ENCODE measurements at places on chromosomes 11 and 22.

GRCh38 chr11:113111156-113111555 is 149.9 kb downstream of the NCAM1 start:
- ATAC-seq = no peak

GRCh38 chr22:23500508-23501260 is 79.4 kb downstream of the IGLL1 start:
- no peak for ATAC-seq

- ATAC-seq = no peak
Measured at GRCh38 chr11:86722006-86722405, 49.6 kb upstream of the ME3 start.

DNA sequence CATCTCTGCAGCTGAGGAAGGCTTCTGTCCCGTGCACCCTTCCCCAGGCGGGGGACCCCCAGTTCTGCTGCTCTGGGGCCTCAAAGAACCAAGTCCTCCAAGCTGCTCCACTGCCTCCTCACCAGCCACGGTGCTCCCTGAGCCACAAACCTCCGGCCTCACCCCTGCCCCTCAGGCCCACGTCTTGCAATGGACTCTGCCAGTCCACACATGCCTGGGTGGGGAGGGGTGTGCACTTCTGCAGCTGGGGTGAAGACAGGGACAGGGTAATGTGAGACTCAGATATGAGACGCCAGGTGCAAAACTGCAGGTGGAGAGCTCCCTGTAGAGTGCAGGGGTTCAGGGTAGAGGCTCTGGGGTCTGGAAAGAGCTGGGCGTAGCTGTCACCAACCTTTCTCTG is 3.2 kb upstream of the PTDSS2 start:
- ATAC-seq = no peak

- no peak for ATAC-seq
Measured at GRCh38 chr22:44828193-44828592, 75.8 kb downstream of the ARHGAP8 start.

DNA sequence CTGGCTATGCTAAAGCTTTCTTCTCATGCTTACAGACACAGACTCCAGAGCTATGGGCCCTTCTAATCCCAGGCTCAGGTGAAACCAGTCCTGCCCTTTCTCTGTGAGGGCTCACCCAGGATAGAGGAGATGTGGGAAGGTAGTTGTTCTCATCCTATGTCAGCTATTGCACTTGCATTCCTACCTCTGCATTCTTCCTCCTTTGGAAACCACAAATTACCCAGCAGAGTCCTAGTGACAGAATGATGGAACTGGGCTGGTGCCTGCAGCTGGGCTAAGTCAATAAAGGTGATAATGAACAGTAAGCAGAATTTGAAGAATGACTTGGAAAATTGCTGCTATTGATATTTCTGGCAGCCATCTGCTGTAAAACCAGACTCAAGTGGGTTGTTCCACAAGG is 560.0 kb downstream of the TMEM135 start:
- no peak for ATAC-seq

GRCh38 chr22:47171441-47172221 is 409.2 kb downstream of the TBC1D22A start:
- no peak for ATAC-seq

- ATAC-seq = no peak
Measured at GRCh38 chr11:36228689-36229088, 60.5 kb downstream of the COMMD9 start.

GRCh38 chr11:122207505-122207904 is 91.5 kb upstream of the BLID start:
- ATAC-seq = no peak

DNA sequence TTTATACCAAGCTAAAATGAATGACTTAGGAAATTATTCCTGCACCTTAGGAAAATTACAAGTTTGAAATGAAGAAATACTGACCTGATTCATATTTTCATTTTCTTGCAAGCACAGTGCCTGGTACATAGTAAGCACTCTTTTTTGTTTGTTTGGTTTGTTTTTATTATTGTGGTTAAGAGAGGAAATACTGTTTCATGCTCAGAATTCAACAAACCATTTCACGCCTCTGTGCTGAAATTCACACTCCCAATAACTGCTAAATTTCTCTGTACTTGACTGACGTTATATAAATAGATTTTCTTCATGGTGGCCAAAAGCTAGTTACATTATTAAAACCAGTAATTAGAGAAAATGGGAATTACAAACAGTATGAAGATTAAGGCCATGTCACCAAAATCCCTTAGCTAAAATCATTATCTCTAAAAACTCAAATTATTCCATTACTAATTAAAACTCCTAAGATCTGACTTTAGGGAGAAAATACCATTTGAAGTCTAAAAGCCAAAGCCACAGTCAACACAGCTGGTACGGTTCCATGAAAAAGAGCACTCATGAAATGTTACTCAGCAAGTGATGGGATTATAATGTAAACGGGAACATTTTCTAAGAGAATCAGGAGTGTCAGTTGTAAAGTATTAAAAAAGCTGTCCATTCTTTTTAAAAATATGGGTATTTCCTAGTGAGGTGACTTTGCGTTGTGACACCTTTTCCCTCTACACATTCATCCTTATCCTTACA is 77.8 kb upstream of the DDI1 start:
- no peak for ATAC-seq

- no peak for ATAC-seq
Measured at GRCh38 chr11:1224111-1224490, 1.2 kb downstream of the MUC5B start.

- ATAC-seq = no peak
Measured at GRCh38 chr22:44438056-44438455, 60.0 kb downstream of the RTL6 start.

GRCh38 chr11:16605894-16606783 is 132.3 kb upstream of the C11orf58 start:
- peak; percentile 65 for ATAC-seq

GRCh38 chr22:28894334-28894733 is 11.0 kb downstream of the ZNRF3 start:
- no peak for ATAC-seq

GRCh38 chr11:43918662-43919061 is 23.8 kb upstream of the C11orf96 start:
- ATAC-seq = no peak

- ATAC-seq = peak; percentile 26
Measured at GRCh38 chr11:47340980-47341775, 11.3 kb downstream of the MYBPC3 start.

DNA sequence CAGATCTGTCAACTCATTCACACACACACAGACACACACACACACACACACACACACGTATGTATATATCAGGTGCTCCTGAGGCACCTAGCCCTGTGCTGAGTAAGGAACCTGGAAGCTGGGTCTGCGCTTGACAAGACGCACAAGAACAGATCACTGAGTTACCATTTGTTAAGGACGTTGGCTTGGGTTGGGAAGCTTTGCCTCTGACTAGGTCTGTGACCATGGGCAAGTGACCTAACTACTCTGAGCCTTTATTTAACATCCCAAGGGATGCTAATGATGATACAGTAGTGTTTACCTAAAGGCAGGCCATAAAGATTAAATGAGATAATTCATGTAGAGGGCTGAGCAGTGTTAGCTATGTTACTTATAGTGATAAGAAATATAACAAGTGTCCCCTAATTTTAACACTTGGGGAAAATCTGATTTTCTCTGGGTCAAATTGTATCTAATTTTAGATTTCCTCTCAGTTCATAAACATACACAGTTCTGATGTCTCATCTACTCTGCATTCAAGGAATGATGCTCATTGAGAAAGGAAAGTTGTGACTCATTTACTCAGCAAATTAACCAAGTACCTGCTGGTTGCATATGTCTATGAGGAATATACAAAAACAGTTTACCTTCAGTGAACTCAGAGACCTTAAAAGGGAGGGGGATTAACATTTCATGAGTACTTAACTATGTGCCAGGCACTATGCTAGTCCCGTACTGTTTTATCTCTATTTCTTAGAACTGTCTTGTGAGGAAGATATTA is 13.6 kb downstream of the RNF185 start:
- peak; percentile 51 for ATAC-seq

DNA sequence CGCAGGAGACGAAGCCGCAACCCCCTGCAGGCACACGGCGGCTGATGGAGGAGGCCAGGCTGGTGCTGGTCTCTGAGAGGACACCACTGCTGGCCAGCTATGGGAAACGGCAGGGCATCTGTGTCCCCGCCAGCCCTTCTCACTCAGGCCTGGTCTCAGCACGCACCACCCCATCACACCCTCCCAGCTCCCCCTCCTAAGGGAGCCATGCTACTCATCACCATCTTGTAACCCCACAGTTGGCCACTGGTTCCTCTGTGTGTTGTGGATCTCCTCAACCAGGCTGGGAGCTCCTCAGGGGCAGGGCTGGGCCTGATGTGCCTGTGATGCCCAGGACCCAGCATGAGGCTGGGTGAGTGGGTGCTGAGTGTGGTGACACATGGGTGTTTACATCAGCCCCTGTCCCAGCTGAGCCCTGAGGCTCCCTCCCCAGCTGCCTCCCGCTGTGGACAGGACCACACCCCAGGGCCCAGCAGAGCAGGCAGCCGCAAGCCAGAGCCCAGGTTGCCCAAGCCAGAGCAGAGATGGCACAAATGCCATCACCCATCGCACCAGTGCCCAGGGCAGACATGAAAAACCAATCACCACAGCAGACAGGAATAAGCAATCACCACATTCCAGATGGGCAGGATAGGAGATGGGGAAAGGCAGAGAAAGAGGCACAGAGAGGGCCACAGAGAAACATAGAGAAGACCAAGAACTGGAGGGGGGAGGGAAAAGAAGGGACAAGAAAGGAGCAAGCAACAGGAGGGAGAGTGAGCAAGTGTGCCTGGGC is 8.2 kb downstream of the ARVCF start:
- ATAC-seq = no peak

GRCh38 chr11:44600839-44601383 is 35.4 kb downstream of the CD82 start:
- ATAC-seq = no peak

GRCh38 chr11:75536786-75537641 is 11.3 kb upstream of the GDPD5 start:
- ATAC-seq = no peak

DNA sequence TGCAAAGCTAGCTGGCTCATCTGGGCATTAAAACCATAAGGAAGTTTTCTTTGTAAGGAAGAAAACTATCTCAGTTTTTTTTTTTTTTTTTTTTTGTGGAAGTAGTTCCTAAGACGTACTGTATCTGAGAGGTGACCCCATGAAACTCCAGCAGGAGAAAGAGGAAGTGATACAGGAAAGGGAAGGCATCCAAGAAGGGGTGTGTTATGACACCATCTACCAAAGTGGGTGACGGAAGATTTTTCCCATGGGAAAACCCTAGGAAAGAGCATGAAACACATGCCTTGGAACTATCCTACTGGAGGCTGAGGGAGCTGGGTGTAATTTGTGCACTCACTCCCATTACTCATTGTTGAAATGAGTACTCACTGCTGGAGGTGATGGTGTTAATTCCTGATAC is 63.8 kb upstream of the ARHGAP20 start:
- no peak for ATAC-seq

- no peak for ATAC-seq
Measured at GRCh38 chr11:126525702-126526101, 170.2 kb downstream of the ST3GAL4 start.

DNA sequence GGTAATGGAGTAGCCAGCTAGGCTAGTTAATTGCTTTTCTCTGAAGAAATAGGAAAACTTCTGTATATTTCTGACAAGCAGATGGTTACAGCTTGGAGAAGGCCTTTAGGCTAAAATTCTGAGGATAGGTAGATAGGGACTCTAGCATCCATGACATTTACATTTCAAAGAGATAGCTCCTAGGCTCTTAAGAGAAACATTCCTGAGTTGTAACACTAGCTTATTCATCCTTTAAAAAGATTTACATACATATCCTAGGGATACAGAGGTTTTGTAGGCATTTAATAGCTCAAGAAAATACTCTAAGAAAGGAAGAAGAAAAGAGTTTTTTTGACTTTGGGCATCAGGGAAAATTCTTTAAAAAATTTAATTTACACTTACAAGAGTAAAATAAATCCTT is 130.9 kb upstream of the CCDC179 start:
- no peak for ATAC-seq

GRCh38 chr11:126716456-126717083 is 284.0 kb downstream of the KIRREL3 start:
- ATAC-seq = no peak

GRCh38 chr22:39515266-39516050 is 4.9 kb upstream of the ATF4 start:
- no peak for ATAC-seq

- peak; percentile 19 for ATAC-seq
Measured at GRCh38 chr11:67302571-67303131, 679 bp upstream of the SSH3 start.

DNA sequence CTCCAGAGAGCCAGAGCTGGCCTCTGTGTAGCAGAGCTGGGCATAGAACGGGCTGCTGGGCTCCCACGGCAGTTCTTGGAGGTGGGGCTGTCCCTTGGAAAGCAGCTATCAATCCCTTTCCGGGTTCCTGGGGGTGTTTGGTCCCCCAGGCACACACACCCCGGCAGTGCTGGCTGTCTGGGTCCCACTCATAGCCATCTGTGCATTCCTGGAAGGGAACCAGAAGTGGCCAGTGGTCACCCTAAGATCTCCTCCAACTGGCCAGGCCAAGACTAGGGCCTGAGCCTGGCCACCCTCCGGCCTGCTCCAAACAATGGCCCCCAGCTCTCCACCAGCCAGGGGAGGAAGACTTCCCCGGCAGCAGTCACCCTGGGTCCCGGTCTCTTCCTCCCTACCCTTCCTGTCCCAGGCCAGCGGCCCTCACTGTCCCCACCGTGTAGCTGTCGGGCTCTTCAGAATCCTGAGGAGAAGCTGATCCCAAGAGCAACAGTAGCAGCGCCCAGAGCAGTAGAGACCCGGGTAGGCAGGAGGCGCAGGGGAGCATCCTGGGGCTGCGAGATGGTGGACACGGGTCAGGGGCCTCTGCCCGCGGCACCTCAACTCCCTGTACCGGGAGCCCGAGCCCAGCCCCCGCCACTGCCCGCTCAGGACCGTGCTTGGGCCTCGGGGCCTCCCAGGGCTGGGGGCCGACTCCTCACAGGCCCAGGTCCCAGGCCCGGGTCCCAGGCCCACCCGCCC is 620 bp downstream of the EFEMP2 start:
- ATAC-seq = peak; percentile 11

GRCh38 chr11:61297746-61298145 is 2.6 kb upstream of the VWCE start:
- ATAC-seq = peak; percentile 60

DNA sequence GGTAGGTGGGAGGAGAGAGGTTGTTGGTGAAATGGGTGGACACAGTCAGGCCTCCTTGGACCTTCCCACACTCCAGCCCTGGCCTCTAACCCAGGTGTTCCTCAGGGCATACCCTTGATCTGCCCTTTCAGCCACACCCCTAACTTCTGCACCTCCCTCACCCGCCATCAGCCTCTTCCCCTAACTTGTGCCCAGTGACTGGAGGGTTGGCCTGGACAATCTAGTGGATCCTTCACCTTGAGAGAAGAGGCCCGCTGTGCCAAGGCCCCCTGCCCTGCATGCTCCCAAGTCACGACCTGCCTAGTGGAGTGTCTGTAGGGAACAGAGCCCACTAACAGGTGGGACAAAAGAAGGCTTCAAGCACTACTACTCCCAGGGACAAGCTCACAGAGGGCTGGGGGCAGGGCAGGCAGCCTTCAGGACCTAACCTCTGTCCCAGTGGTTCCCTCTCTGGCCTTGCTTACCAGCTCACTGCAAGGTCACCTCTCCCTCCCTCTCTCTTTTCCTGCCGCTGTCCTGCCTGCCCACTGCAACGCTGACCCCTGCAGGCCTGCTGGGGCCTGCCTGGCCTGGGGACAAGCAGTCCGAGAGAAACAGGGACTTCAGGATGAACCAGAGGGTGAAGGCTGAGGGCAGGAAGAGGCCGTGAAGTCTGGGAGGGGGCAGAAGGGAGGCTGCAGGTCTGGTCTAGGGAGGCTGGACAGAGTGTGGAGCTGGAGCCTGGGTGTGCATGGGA is 3.3 kb downstream of the SYT7 start:
- no peak for ATAC-seq

- no peak for ATAC-seq
Measured at GRCh38 chr11:2748061-2748813, 48.4 kb upstream of the KCNQ1OT1 start.

- ATAC-seq = no peak
Measured at GRCh38 chr11:90757849-90758494, 535.1 kb upstream of the CHORDC1 start.
